ENCODE measurements at places on chromosomes 2 and 18.
A peak's percentile ranks its signal among the peaks of the same experiment; 100 is the strongest.

GRCh38 chr18:25701821-25702220 lies 349.9 kb upstream of the ZNF521 start:
- DNase-seq: no peak

DNA sequence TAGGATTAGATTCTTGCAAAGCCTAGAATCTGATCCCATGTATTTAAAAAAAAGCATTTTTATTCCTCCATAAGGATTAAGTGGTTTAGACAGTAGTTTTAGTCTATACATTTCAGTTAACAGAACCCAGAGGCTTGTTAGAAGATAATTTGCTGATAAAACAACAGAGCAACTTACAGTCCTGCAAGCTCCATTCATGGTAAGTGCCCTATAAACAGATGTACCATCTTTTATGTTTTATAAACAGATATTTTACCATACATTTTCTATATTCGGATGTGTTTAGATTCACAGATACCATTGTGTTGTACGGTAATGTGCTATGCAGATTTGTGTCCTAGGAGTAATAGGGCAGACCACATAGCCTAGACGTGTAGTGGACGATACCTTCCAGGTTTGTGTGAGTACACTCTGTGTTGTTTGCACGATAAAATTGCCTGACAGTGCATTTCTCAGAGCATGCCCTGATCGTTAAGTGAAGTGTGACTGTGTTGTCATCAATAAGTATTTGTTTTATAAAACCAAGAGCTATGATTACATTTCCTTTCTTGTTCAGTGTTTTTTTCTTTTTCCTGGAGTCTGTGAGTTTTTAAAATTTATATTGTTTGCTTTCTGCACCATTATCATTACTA lies 54.2 kb downstream of the CERS6 start:
- no peak for DNase-seq

DNA sequence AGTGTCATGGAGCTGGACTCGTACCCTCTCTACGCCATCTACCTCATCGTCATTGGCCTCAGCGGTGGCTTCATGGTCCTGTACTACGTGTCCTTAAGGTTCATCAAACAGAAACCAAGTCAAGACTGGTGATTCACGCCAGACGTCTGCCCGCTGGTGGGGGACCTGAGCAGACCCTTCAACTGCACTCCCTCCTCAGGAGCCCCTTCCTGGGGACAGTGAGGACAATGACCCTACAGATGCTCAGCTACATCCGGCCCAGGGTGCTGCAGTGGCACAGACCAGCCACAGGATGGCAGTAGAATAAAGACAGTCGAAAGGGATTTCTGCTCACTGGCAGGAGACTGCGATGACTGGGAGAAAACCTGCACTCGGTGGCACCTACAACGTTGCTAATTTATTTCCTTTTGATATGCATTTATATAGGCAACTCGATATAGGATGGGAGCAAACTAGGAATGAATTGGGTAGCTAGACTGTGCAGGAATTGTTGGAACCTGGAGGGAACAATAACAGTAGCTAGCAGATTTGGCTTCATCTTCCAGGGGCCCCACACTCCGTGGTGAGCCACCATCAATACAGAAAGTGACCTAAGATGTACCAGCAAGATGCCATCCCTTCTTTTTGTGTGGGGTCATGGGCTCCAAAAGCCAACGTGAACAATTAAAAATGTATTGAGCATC lies 39.2 kb downstream of the ABCG8 start:
- peak; percentile 87 for DNase-seq

DNA sequence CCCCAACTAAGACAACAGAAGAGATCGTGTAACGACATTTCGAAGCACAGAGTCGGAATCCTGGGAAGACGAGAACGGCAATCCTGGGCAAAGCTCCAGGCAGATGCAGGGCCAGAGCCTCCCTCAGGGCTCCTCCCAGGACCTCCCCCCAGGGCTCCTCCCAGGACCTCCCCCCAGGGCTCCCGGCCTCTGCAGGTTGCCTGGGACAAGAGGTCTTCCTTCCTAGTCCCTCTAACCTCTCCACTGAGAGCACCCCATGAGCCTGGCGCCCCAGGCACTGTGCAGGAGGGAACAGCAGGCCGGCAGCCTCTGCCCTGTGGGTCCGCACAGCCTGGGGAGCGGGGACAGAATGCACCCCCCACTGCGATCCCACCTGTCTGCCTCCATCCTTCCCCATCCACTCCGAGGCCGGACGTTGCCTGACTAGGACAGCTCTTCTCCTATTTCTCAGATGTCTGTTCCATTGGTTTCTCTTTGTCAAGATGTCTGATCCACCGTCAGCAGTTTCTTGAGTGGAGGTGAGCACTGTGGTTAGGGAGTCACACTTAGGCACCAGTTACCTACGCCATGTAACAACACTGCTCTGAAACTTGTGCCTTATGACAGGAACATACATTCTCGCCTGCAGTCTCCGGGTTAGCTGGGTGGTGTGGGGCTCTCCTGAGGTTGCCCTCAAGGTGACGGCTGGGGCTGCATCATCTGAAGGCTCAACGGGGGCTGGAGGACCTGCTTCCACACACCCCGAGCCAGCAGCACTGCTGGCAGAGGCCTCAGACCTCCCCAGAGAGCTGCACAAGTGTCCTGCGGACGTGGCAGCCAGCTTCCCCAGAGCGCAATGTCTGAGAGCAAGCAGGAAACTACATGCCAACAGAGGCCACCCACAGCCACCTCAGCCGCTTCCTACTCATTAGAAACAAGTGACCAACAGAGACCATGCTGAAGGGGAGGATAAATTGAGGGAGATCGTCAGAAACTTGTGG lies 28.9 kb downstream of the ADI1 start:
- DNase-seq: peak; percentile 38

GRCh38 chr2:16400127-16400623 lies 265.5 kb downstream of the CYRIA start:
- no peak for DNase-seq

DNA sequence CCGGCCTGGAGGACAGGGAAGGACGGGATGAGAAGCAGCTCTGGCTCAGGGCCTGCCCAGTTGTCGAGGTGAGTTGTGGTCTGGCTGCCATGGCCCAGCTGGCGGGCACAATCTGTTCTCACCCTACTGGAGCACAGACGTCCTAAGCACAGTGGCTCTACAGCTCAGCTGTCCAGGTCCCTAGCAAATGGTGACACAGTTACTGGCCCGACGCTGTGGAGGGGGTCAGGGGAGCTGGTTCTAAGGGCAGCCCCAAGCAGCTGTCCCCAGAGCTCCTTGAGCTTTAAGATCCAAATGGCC lies 32.9 kb downstream of the KCNK3 start:
- no peak for DNase-seq

GRCh38 chr2:42137125-42137841 lies 31.9 kb upstream of the EML4 start:
- DNase-seq: no peak

GRCh38 chr2:130917006-130917688 lies 80.4 kb downstream of the ARHGEF4 start:
- no peak for DNase-seq

GRCh38 chr2:20370191-20370590 lies 19.5 kb upstream of the PUM2 start:
- no peak for DNase-seq

DNA sequence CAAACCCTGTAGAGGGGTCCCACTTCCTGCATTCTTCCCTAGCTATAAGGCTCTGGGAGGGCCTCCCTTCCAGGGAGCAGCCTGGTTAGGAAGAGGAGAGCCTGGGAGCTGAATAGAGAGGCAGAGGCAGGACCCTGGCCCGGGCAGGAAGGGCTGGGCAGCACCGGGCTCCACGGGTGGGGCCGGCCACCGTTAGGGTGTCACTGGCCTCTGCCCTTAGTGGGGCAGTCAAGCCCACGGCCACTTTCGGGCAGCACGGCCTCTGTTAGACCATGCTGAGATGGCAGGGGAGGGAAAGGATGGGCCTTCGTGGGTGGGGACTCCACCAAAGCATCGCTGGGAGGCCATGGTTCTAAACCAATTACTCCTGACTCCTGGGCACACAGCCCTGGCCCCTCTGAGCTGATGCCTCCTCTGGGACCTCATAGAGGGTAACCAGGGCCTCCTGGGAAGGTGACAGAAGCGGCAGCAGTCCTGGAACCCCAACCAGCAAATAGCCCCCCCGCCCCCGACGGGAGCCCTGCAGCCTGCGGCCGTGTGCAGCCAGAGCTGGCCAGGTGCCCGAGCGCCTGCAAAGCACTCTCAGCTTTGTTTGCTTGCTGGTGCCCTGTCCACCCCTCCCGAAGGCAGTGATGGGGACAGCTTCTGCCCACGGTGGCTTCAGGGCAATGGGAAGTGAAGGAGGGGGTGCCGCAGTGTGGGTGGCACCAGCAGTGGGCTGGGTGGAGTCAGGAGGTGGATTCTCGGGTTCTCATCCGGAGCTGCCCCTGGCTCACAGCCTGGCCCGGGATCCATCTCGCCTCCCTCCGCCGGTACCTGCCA lies 16.3 kb upstream of the HPCAL1 start:
- peak; percentile 93 for DNase-seq

DNA sequence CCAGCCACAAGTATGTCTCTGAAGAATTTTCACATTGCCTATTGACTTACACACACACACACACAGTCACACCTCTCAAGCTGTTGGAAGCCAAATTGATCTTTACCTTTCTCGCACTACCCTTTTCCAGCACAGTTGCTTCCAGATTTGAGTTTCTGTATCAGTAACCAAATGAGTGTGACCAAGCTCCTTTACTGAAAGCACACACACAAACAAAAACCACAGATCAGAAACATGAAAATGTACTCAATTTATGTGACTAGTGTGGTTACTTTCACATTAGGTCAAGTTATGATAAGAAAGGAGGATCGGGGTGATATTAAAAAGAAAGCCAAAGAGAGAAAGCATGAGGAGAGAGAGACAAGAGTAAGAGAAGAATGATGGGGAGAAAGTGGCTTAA lies 993.9 kb upstream of the POU3F3 start:
- no peak for DNase-seq

- DNase-seq: no peak
Measured at GRCh38 chr18:70279470-70279869, 9.4 kb upstream of the SOCS6 start.

DNA sequence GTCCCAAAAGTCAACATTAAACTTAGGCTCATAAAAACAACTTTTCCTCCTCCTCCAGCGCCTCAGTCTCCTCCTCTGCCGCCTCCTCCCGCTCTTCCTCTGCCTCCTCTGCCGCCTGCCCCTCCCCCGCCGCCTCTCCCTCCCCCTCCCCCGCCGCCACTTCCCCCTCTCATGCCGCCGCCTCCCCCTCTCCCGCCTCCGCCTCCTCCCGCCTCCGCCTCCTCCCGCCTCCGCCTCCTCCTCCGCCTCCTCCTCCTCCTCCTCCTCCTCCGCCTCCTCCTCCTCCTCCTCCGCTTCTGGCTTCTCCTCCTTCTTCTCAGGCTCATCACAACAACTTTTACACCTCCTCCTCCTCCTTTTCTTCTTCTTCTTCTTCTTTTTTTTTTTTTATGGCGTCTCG lies 599.9 kb downstream of the TMEM182 start:
- peak; percentile 15 for DNase-seq

- no peak for DNase-seq
Measured at GRCh38 chr2:166081131-166081632, 46.6 kb downstream of the SCN1A start.

DNA sequence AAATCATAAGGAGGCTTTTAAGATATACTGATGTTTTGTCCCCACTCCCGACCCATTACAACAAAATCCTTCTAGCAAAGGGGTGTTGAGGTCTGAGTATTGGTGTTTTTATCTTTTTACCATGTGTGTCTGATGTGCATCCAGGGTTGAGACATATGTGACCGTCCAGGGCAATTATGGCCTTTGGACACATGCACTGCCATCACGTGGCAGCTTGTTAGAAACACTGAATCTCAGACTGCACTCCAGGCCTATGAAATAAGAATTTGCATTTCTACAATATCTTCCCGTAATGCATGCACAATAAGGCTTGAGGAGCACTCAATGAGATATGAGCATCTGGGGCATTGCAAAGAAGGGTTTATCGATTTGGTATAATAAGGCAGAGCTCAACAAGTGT lies 235.1 kb upstream of the ZNF804A start:
- no peak for DNase-seq

- peak; percentile 80 for DNase-seq
Measured at GRCh38 chr2:1605102-1606045, 138.9 kb downstream of the PXDN start.

DNA sequence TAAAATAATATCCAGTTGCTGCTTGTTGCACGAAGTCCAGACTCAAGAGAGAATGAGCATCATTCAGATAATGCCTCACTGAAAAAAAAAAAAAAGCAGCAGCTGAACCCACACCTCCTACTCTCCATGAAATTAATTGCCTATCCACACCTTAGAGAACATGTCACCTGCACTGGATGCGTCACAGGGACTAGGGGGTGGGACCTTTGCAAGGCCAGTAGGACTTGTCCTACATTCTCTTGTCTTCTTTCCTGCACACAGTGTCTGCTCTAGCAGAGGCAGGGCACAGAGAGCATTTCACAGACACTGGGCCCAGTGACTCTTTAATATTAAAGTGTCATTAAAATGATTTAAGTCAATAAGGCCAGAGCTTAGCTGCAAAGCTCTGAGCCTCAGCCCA lies at the start of gene ABCA12:
TSS of gene ABCA12 (minus strand) at position 148 of the 400 bp plus-strand sequence. CDS start 418 bp downstream, outside the sequence.
- no peak for DNase-seq

GRCh38 chr2:100679211-100679610 lies 116.4 kb downstream of the PDCL3 start:
- DNase-seq: no peak

DNA sequence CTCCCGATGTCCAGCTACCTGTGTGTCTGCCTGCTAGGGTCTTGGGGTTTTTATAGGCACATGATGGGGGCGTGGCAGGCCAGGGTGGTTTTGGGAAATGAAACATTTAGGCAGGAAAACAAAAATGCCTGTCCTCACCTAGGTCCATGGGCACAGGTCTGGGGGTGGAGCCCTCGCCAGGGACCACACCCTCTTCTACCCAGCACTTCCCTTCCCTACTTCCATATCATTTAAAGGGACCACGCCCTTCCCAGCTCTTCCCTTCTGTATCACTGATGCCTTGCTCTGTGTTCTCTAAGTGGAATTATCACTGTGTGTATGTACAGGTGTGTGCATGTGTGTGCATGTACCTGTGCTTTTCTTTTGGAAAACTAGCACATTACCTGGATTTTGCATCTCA lies 6.3 kb downstream of the UGT1A1 start:
- no peak for DNase-seq

- no peak for DNase-seq
Measured at GRCh38 chr2:159155320-159155719, 131.2 kb downstream of the WDSUB1 start.

GRCh38 chr2:82837588-82838304 lies 1621.3 kb downstream of the SUCLG1 start:
- no peak for DNase-seq

- DNase-seq: peak; percentile 4
Measured at GRCh38 chr18:56789004-56789888, 138.1 kb downstream of the WDR7 start.

- DNase-seq: peak; percentile 90
Measured at GRCh38 chr2:127651971-127652550, 6.1 kb downstream of the GPR17 start.
